ENCODE measurements at places on chromosomes 2 and 18. TPM values are rescaled to one million over a fixed set of nuclear protein-coding genes. Genes with fewer than 3 reads are reported as not detected.

The SERPINB5 gene
- total RNA-seq = not detected

The RNF152 gene
- 7.5 TPM for total RNA-seq

The CCDC150 gene
- total RNA-seq = 1.5 TPM

The UPP2 gene
- total RNA-seq = not detected

The TMEFF2 gene
- total RNA-seq = 0.13 TPM

The LCT gene
- total RNA-seq = not detected

The HOXD13 gene
- not detected for total RNA-seq

The TUBA3E gene
- not detected for total RNA-seq

The RDH14 gene
- total RNA-seq = 22.9 TPM

The LRATD1 gene
- 2.8 TPM for total RNA-seq

All from mesangial cell (primary cell).